ENCODE measurements at places on chromosomes 11 and 22.

GRCh38 chr11:31529701-31530100 lies 20.1 kb downstream of the ELP4 start:
- no peak for DNase-seq

- DNase-seq, result no peak
Measured at GRCh38 chr11:1397146-1397861, 7.6 kb downstream of the BRSK2 start.

DNA sequence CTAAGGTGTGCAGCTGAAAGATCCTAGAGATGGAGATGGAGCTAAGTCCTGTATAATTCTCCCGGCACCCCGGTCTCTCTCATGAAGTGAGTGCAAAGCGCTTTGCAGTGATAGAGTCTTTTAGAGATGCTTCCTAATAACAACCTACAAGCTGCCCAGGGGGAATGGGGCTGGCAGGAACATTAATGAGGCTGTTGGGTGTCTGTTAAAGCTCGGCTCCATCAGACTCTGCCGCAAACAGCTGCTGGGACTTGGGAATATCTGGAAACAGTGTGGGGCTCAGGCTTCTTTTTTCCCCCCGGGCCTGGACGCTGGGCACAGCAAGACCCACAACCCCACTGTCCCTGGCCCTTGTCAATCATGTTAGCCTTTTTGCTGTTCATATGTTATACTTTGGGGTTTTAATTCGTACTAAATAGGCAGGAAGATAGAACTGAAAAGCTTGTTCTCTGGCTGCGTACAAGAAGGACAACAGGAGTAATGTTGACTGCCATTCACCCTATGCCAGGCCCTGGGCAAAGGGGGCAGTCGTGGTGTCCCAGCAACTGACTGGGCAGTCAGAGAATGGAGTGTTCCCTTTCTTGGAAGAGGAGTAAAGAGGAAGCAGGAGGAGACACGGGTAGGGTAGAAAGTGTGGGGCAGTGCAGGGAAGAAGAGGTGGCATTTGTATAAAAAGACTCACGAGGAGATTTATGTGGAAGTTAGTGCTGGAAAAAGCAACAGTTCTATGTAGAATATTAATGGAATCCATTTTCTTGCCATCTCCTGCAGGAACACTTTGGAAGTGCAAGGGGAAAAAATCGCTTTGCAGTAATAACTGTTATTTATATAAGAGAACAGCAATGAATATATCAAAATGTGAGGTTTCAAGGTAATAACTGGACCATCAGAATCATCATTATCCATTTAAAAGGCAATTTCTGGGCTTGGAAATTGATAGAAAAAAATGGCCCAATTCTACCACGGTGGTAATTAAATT lies 232.8 kb downstream of the GRIK4 start:
- DNase-seq, result no peak

GRCh38 chr11:68831124-68831523 lies 10.6 kb downstream of the CPT1A start:
- DNase-seq, result no peak

DNA sequence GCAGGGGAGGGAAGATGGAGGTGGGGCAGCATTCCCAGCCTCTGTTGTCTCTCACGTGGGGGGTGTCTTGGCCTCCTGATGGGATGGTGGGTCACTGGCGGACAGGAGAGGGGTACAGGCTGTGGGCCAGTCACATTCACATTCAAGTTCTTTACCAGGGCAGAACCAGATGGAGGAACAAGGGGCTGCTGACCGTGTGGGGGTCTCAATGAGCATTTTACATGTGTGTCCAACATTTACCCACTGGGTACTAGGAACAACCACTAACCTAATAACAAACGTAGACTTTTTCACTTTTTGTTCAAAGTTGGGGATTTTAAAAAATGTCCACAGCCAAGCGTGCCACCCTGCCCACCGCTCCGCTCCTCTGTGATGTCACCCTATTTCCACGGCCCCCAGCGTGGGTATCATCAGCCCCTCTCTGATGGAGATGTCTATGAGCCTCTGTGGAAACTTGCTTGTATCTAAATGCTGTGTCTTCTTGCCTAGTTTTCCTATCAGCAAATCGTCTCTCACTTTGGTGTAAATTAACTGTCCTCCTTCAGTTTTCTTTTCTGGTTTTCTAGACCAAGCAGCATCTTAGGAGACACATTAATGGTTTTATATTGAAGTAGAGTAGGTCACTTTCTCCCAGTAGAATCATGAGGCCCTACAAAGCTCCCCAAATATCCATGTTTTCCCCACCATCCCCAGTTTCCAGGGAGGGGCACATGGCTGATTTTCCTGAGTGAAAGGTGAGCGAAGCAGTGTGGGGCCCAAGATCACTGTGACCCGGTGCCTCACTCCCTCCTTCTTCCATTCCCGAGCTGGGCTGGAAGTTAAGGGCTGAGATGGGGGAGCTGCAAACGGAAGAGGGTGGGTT lies 936.7 kb downstream of the BRD1 start:
- no peak for DNase-seq

GRCh38 chr11:45454917-45455401 lies 168.8 kb upstream of the SYT13 start:
- no peak for DNase-seq

DNA sequence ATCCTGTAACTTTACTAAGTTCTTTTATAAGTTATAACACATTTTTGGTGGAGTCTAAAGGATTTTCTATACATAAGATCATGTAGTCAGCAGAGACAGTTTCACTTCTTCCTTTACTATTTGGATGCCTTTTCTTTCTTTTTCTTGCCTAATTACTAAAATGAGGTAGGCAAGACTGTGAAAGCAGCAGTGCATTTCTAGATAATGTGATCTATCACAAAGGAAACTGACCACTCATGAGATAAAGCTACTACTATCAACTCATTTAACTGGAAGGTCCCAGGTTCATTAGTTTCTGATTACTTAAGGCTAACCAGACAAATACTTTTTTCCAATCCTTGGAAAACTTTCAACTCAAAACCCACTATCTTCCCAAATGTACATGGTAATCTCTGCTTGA lies 196.2 kb upstream of the E2F8 start:
- no peak for DNase-seq

- DNase-seq, result no peak
Measured at GRCh38 chr11:92834296-92835020, 135.0 kb upstream of the MTNR1B start.

DNA sequence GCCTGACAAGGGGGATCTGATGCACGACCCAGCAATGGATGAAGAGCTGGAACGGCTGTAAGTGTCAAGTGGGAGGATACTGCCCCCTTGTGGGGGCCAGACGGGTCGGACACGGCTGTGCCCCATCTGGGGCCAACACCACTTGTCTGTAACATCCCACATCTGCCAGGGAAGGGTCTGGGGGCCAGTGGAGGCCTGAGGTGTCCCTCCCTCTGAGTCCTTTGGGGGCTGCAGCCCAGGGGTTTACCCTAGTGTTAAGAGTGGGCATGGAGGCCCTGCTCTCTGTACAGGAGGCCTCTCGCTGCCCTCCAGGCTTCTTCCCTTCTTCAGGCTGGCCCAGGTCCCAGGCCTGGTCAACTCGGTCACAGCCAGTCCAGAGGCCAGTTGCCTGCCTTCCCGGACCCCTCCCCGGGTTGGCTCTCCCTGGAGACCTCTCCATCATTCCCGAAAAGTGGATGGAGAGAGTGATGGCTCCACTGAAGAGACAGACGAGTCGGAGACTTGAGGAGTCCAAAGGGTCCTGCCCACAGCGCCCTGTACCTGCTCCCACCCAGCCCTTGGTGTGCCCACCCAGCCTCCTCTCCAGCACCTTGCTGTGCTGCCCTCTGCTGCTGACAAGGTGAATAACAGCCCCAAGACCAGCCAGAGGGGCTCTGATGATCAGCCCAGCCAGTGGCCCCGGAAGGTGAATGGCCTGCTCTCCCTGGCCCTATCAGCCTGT lies 15.4 kb downstream of the ARFGAP2 start:
- DNase-seq, result no peak

GRCh38 chr11:85096939-85097338 lies 530.2 kb downstream of the DLG2 start:
- no peak for DNase-seq

- DNase-seq, result peak; percentile 68
Measured at GRCh38 chr11:12281571-12282478, 95.5 kb upstream of the PARVA start.

GRCh38 chr22:17281026-17281425 lies 61.8 kb upstream of the ADA2 start:
- DNase-seq, result no peak

DNA sequence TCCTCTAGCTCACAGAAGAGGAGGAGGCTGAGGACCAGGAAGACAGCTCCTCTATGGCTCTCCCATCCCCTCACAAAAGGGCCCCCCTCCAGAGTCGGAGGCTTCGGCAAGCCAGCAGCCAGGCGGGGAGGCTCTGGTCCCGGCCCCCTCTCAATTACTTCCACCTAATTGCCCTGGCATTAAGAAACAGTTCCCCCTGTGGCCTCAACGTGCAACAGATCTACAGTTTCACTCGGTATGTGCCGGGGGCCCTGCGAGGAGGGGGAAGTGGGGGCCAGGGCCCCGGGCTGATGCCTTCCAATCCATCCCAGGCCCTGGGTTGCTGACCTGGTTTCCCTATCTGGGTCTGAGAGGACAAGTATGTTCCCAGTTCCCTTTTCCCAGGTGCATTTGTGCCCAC lies 7.9 kb downstream of the FOXR1 start:
- DNase-seq, result no peak

GRCh38 chr22:26610996-26611395 lies 6.8 kb downstream of the CRYBB1 start:
- no peak for DNase-seq

- no peak for DNase-seq
Measured at GRCh38 chr11:36105743-36106581, 162.1 kb downstream of the LDLRAD3 start.

DNA sequence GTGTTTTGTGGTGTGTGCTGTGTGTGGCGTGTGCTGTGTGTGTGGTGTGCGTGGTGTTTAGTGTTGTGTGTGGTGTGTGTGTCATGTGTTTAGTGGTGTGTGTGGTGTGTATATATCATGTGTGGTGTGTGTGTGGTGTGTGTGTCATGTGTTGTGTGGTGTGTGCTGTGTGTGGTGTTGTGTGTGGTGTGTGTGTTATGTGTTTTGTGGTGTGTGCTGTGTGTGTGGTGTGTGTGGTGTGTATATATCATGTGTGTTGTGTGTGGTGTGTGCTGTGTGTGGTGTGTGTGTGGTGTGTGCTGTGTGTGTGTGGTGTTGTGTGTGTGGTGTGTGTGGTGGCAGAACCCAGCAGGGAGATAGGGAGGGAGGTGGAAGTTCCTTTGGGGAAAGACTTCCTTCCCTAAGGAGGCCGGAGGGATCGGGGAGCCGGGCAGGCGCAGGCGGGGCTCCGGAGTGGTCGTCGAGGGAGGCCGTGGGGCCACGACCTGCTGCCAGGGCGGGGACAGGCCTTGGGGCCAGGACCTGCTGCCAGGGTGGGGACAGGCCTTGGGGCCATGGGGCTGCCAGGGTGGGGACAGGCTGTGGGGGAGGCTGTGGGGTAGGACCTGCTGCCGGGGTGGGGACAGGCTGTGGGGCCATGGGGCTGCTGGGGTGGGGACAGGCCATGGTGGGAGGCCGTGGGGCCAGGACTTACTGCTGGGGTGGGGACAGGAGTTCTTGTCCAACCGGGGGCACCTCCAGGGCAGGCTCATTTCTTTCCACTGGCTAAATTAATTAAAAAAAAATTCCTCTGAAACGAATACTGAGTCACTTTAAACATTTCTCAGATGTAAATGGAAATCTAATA lies 15.2 kb downstream of the PIM3 start:
- peak; percentile 1 for DNase-seq

DNA sequence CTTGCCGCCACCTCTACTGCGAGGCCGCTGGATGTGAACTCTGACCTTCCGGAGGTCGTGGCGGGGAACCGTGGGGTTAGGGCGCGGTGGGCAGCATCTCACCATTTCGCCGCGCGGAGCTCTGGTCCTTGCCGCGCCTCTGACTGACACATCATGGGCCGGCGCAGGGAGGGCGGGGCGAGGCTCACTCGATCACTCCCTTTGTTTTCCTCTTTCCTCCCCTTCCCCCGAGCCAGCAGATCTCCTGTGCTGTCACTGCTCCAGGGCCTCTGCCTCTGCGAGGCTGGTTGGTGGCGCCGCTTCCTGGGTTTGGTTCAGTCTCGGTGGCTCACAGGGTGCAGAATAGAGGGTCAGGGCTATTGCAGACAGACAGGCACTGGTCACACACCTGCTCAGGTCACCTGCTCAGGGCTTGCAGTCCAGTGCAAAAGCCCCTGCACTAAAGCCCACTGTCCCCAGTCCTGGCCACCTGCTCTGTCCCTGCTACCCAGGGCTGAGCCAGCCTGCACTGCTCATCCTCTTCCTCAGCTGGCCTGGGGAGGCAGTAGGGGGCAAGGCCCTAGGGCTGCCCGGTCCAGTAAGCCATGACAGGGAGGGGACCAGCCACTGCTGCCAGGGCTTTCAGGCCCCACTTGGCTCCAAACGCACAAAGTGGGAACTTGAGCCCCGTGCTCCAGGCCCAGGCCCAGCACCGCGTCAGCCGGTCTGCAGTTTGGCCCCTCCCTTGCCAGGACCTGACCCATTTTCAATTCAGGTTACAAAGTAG lies 36.2 kb downstream of the PISD start:
- DNase-seq, result no peak

- no peak for DNase-seq
Measured at GRCh38 chr11:20600551-20600950, 1.1 kb downstream of the SLC6A5 start.

- DNase-seq, result no peak
Measured at GRCh38 chr11:58773337-58773736, 41.6 kb upstream of the GLYAT start.

DNA sequence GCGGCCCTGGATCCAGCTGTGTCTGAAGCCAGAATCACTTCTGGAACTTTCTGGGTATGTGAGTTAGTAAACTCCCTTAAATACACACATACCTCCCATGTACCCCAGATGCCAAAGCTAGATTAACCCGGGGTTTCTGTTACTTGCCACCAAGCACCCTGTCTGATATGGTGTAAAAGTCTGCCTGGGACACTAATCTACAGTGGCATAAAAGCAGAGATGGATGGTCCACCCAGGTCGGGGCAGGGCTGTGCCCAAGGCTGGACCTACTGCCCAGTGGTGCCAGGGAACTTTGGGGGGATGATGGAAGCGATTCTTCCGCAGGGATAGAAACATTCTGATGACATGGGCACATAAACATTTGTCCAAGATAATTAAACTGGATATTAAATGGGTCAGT lies 12.7 kb downstream of the MRGPRF start:
- no peak for DNase-seq

GRCh38 chr11:72301486-72301885 lies 57.5 kb upstream of the PHOX2A start:
- DNase-seq, result no peak

DNA sequence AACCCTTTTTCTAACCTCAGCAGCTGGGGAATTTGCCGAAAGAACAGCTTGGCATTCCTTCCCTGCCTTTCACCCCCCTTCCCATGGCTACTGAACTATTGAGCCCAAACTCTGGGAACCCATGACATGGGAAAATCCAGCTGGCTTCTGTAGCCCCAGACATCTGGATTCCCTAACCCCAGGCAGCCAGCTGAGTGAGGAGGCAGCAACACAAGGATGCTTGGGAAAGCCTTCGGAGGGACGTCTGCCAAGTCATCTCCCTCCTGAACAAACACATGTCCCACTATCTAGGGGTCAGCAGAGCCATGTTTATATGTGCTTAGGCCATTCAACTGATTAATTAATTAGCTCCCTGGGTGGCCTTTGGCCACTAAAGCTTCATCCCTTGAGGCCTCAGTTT lies 21.6 kb downstream of the LRRC55 start:
- no peak for DNase-seq

Data from thoracic aorta (tissue), 2 donors.